ENCODE measurements at places on chromosomes 4 and X. TPM values are rescaled to one million over a fixed set of nuclear protein-coding genes. Genes with fewer than 3 reads are reported as not detected.

- DNase-seq = no peak
Observed at GRCh38 chr4:146486565-146486964, 35.2 kb downstream of the SLC10A7 start.

ASB11 gene
- not detected for total RNA-seq

NLGN4X gene
- 17.6 TPM for total RNA-seq

DNA sequence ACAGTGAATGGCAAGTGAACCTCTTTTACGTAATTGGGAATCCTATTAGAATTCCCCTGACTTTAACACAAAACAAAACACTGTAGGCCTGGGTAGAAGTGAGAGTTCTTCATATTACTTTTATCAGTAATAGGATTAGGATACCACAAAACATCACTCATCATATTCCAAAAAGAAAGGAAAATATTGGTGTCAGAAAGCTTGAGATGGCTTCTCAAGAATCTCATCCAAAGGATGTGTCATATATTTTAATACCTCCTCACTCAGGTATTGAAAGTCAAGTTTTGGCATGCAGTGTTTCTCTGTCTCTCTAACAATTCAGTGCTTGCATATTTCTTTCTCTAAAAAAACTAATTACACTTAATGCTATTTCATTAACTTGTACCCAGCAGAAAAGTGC lies 173.2 kb downstream of the PDGFC start:
- DNase-seq = no peak

UGT8 gene
- total RNA-seq = 4.3 TPM

- DNase-seq = no peak
Observed at GRCh38 chrX:47422444-47422843, 52.1 kb downstream of the ZNF157 start.

SPANXA2 gene
- not detected for total RNA-seq

UGT2B17 gene
- not detected for total RNA-seq

- peak; percentile 42 for DNase-seq
Observed at GRCh38 chrX:12814420-12814819, 23.2 kb downstream of the PRPS2 start.

FAM200B gene
- total RNA-seq = 58.3 TPM

CFAP99 gene
- total RNA-seq = not detected

- peak; percentile 7 for DNase-seq
Observed at GRCh38 chr4:71697031-71697430, 86.8 kb downstream of the GC start.

PCDH10 gene
- total RNA-seq = 0.15 TPM

ASB9 gene
- total RNA-seq = 1.1 TPM

- no peak for DNase-seq
Observed at GRCh38 chrX:45379236-45379635, 178.6 kb upstream of the DIPK2B start.

DGAT2L6 gene
- total RNA-seq = not detected

GRCh38 chr4:56512166-56512565 lies 6.6 kb downstream of the ARL9 start:
- no peak for DNase-seq

GRCh38 chrX:12570859-12571501 lies 220.2 kb upstream of the PRPS2 start:
- no peak for DNase-seq

DNA sequence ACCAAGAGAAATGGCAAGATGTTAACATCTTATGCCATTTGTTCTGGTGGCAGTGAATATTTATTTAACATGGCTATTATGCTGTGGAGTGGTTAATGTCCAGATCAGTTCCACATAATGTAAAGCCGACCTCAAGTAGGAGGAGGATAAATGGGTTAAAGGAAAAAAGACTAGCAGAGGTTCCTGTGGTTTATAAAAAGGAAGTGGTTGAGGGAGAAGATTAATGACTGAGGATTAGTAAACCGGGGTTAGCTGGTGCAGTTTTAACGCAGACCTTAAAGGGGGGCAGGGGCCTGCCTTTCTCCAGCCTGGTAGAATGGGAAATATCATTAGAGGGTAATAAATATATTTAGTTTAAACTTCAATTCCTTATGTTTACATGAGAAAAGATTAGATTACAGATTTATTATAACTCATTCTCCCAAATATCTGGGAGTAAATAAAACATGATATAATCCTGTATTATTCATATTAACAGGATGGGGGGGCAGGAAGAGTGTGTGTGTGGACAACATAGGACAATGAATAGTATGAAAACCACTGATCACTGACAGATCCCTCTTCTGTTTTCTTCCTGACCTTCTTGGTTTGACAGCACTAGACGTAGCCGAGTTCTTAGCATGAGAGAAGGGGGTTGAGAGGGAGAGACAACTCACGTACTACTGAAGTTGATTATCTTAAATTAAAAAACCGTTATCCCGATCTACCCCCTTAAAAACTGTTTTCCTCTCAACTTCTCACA lies 124.1 kb upstream of the LIMCH1 start:
- DNase-seq = peak; percentile 8

GRCh38 chr4:38311495-38312126 lies 351.4 kb downstream of the PTTG2 start:
- DNase-seq = no peak

DNA sequence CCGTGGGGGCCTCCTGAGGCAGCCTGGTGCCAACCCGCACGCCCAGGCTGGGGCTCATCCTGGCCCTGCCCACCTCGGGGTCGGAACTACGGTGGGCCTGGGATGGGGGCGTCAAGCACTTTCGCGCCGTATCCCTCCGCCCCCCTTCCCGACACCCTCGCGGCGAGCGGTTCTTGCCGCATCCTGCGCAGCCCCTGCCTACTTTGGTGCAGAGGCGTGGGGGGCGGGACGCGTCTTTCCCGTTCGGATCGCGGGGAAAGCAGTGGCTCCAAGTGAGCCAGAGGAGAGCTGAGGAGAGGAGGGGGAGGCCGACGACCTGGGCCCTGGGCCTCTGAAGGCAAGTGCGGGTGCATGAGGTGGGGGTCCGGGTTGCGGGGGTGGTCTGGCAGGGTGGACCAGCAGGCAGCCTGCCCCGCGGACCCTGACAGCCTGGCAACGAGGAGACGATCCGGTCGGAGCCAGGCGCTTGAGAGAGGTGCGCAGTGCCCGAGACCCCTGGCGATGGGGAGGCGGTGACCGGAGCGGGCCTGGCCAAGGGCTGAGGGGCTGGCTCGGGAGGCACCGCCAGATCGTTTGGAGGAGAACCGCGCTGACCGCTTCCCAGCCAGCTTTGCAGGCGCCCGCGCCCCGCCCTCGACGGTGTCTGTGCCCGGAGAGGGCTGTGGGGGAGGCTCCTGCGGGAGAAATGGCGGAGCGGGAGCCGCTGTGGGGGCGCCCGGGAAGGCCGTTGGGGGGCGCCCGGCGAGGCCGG lies at the start of gene GPRASP2:
Gene GPRASP2 (plus strand): TSS at position 233 of the 751 bp plus-strand sequence. CDS start 2,422 bp downstream, outside the sequence.
- DNase-seq = peak; percentile 66

COPS4 gene
- 92.4 TPM for total RNA-seq

DNA sequence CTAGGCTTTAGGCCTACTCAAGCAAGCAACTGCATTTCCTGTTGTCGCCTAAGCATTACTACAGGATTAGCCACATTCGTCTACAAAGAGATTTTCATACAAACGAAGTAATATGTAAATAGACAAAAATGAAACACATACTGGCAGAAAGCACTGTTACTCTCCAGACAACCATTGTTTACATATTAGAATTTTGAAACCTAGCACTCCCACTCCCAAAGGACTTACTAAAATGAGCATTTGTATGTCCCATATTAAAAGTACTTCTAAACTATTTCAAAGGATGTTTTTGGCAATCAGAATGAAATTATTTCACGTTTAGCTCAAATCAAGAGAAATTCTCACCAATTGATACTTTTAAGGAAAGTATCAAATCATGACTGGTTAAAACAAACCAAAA lies 570.8 kb downstream of the PRR32 start:
- DNase-seq = no peak
